ENCODE measurements at places on chromosomes 16 and 17.
A peak's percentile ranks its signal among the peaks of the same experiment; 100 is the strongest.

DNA sequence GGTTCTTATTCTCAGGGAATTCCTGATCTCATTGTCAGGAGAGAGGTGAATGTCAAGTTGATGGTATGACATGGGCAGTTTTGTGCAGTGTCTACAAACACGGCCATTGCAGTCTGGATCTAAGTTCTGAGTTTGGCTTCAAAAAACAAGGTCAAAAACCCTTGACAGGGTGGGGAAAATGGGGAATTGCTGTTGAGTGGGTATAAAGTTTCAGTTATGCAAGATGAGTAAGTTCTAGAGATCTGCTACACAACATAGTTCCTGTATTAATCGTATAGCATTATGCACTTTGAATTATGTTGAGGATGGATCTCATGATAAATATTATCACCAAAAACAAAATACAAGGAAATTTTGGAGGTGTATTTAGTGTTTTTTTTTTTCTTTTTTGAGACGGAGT is 36.6 kb upstream of the CARMIL2 start:
- DNase-seq = no peak

GRCh38 chr17:72219137-72219823 is 98.5 kb downstream of the SOX9 start:
- DNase-seq = no peak

DNA sequence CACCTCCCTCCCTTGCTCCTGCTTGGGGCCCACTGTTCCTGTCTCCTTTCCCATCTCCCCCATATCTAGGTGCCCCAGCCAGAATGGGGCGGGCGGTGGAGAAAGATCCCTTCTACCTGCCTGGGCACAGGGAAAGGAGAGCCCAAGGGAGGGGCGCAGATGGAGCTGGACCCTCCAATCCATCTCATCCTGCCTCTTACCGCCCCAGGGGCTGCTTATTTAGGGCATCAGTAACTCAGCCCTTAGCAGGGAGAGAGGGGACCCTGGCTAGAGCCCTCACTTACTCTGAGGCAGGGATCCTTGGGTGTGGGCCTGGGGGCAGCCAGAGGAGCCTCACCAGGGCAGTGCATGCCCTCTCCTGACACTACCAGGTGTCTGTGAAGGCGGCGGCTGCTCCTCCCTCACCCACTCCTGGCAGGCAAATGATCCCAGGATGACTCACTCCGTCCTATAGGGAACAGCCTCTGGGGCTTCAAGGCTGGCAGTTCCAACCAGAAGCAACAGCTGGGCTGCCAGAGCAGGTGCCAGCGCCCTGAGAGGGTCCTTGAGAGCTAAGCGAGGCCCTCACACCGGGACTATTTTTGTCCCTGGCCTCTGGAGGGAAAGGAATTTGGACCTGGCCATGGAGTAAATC is 16.3 kb upstream of the BCAR1 start:
- no peak for DNase-seq

GRCh38 chr17:28807925-28808634 is 34.5 kb downstream of the FAM222B start:
- DNase-seq = no peak

- peak; percentile 23 for DNase-seq
Observed at GRCh38 chr16:55499951-55500529, 8.8 kb upstream of the LPCAT2 start.
